ENCODE measurements at places on chromosomes 4 and X. TPM values are rescaled to one million over a fixed set of nuclear protein-coding genes. Genes with fewer than 3 reads are reported as not detected.

Gene PCDH7
- 84.9 TPM for total RNA-seq

Gene FANCB
- 7.9 TPM for total RNA-seq

Gene ARHGAP6
- 9.3 TPM for total RNA-seq

Gene PRRG3
- 24.4 TPM for total RNA-seq

Gene NAT8L
- total RNA-seq, result 3.5 TPM

Gene STOX2
- 40.6 TPM for total RNA-seq

Gene RBM46
- not detected for total RNA-seq

Gene SH3BGRL
- 106 TPM for total RNA-seq

Gene NHS
- 17.2 TPM for total RNA-seq

Gene GABRE
- 89.1 TPM for total RNA-seq

Gene MAGEE1
- 9.6 TPM for total RNA-seq

Gene TMEM35A
- total RNA-seq, result 24.5 TPM
